ENCODE measurements at places on chromosomes 2 and 18.

DNA sequence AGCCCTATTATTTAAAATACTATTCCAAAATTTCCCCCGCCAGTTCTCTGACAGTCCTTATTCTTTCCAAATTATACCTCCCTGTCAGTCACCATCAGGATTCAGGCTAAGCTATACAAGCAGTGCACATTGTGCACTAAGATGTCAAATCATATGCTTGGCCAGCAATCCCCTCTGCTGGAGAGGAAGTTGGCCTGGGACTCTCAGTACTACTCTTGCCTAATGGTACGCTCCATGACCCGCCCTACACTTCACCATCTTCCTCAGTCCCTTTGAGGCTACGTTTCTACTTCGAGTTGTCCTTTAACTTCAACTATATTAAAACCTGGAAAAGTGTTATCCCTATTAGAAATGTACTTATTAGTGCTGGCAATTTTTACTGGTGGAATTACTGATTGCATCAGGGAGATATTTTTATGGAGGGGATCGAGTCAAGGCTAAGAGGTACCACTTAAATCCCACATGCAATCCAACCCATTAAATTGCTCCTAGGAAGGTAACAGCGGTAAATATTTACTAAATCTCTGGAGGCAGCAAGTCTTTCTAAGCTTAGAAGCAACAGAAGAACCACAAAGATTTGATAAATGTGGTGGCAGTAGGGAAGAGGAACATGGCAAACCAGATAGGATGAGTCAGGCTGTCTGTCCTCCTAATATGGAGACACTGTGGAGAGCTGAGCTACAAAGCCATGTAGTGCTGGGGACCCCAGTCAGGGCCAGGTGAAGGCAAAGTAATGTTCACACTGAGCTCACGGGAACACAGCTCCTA lies 2.7 kb downstream of the USP40 start:
- no peak for DNase-seq

DNA sequence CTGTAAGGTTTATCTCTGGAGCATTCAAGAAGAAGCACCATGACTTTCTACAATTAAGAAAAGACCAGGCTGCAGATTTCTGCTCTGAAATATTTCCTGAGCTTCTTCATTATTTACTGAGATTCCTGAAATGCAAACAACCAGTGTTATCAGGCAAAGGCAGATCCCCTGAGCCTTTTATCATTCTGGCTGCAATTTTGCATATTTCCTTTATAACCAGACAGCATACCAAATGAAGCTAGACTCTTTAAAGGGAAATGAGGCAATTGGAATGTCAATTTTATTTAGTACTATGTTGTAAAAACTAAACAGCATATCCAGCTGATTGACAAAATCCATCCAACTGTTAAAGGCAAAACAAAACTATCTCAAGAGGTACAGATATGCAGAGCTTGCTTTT lies 372.5 kb downstream of the RIT2 start:
- DNase-seq, result no peak

DNA sequence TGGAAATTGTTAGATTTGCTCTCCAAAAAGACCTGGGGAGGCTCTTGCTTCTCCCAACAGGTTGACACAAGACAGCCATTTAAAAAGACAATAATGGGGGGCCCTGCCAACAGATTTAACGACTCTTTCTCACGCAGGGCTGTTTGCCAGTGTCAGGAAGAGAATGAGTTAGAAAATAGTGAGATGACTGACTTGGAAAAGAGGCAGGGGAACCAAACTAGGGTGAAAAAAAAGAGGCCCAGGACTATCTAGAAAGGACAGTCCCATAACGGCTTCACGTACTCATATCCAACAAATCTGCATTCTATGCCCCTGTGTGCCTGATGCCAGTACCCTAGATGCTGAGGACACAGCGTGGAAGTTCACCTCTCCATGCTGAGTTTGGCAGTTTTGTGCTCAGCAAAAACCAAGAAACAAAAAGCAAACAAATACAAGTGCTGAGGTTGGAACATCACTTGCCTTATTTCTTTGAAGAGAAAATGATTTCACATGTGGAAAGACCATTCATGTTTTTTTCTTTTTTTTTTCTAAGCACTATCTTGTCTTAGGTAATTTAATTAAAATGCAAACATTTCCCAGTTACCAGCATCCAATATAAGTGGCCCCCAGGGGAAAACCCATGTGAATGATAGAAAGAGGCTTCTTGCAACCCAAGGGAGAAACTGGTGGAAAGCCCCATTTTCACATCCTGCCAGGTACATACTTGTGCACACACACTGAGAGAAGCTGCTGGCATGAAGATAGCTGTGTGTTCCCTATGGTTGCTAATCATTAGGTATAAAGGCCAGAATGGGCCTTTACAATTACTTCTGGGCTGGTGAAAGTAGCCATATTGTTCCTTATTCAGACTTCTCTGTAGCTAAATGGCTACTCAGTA lies 10.6 kb upstream of the WIPF1 start:
- no peak for DNase-seq

DNA sequence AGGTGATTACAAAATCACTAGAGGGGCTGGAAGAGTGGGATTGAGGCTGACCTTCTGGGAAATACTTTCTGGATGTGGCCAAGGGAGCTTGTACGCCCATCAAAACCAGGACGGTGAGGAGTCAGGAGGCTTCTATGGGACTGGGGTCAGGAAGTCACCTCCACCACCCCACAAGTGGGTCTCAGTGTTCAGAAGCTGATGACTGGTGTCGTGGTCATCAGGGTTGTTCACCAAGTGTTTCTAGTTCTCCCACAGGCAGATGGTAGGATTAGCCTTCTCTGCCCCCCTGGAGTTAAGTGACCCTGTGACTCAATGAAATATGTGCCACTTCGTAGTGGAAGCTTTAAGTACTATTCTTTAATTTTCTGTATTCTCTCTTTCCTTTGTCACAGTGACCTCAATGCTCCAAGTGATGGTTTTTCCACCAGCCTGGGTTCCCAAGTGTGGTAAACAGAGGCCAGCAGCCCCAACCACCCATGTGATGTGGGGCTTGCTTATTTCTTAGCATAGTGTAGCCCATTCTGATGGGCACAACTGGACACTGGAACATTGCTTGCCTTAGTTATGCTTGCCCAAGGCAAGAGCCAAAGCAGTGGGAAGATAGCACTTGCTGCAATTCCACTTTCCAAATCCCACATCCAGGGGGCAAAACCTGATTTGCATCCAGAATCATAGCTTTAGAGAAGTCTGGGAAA lies 258.8 kb downstream of the CYP26B1 start:
- DNase-seq, result no peak

DNA sequence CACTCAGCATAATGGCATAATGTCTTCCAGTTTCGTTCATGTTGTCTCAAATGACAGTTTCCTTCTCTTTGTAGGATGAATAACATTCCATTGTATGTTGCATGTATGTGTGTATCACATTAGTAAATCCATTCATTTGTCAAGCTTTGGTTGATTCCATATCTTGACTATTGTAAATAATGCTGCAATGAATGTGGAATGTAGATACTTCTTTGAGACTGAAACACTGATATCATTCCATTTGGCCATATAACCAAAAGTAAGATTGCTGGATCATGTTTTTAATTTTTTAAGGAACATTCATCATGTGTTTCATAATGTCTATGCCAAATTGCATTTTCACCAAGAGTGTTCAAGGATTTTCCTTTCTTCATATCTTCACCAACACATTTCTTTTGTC lies 1711.4 kb upstream of the PIK3C3 start:
- no peak for DNase-seq

DNA sequence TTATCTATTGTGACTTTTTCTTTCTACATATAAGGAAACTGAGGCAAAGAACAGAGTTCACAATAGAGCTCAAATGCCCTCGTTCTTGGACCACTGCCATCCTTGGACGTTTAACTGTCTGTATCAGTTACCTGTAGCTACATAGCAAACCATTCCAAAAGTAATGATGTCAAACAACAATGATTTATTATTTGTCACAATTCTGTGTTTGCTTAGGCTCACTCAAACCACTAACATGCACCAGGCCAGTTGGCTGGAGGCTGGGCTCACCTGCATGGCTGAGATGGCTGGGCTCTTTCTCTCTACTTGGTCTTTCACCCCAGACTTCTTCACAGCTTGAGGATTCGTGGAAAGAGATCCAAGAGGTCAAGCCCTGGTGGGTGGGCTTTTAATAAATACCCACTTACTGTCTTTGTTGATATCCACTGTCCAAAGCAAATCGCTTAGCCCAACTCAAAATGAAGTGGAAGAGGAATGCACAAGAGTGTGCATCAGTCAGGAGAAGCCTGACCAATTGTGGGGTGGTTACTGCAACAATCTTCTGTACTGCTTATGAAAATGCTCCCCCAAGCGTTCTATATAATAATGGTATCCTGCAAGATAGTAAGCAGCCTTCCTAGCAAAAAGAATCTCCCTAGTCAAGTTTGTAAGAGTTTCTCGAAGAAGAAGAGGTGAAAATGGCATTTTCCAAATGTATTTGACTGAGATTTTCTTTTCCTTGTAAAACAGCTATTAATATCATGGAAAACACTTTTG lies 163.5 kb upstream of the NT5C1B start:
- no peak for DNase-seq

GRCh38 chr2:115584507-115584906 lies 1142.1 kb downstream of the DPP10 start:
- no peak for DNase-seq

DNA sequence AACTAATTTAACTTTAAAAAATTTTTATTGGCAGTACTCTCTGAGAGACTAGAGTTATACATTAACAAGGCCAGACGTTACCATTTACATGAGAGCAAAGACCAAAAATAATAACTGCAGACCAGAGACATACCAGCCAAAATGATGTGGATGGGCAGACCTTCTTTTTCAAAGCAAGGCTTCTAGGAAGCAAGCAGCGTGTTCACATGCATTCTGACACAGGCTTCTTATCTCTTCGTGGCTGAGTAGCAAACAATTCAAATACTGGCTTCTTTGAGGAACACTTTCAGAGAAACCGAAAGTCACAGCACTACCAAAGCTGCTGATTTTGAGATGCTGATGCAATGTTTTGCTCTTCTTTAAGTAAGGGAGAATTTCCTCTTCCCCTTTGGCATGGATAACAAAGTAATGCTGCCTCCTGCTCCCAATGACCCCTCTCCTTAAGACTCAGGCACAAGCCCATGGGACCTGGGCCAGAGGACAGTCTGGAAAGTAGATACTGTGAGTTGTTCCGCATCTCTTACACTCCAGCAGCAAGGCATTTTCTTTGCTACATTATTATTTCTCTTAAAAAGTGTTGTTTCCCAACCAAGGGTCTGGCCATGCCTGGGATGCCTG lies 181.9 kb downstream of the MREG start:
- DNase-seq, result no peak

GRCh38 chr2:102091908-102092307 lies 50.6 kb upstream of the IL1R1 start:
- no peak for DNase-seq

DNA sequence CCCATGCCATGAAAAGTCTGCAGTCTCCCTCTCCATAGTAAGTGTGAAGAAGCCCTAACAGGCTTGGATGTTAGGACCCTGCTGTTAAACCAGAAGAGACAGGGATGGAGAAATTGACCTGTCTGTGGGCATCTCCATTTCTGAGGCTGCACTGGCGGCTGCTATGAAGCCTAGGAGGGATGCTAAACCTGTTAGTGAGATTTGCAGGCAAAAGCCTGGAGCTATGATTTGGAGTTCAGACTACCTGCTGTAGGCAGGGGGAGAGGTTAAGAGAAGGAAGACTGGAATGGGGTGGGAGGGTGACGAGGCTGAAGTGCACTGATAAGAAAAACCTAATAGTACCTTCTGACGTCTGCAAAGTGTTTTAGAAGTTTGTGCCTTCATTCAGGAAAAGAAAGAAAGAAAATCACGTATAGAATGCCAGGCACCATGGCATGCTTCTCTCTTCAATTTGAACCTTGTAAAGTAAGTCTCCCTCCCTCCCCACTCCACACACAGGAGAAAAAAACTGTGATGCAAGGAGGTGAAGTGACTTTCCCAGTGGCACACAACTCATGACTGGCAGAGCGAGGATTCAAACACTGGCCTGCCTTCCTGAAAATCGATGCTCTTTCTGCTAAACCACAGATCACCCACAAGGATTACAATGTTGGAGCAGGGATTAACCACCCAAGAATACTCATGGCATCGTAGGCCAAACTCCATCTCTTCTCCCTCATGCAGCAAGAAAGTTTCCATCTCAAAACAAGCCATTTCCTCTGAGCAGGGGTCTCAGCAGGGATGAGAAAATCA lies 98.5 kb upstream of the PKDCC start:
- no peak for DNase-seq

- no peak for DNase-seq
Measured at GRCh38 chr2:242098445-242099128, 229.1 kb downstream of the RTP5 start.
